Liver (tissue), 10 donors: ENCODE measurements at places on chromosomes 13 and 19. TPM values are rescaled to one million over a fixed set of nuclear protein-coding genes. Genes with fewer than 3 reads are reported as not detected.

IZUMO4 gene
- polyA plus RNA-seq: 1.4 TPM

DHDH gene
- not detected for polyA plus RNA-seq

ACER1 gene
- not detected for polyA plus RNA-seq

CAPN12 gene
- polyA plus RNA-seq: 12.3 TPM

GPR12 gene
- polyA plus RNA-seq: not detected

PTH2 gene
- polyA plus RNA-seq: not detected

CGB5 gene
- polyA plus RNA-seq: not detected

TNFSF9 gene
- polyA plus RNA-seq: not detected

ZNF556 gene
- polyA plus RNA-seq: not detected

PRTN3 gene
- polyA plus RNA-seq: 0.67 TPM

CCDC169 gene
- not detected for polyA plus RNA-seq

WDR62 gene
- 0.26 TPM for polyA plus RNA-seq

ABCA7 gene
- polyA plus RNA-seq: 3.0 TPM
